ENCODE measurements at places on chromosomes 4 and X. TPM values are rescaled to one million over a fixed set of nuclear protein-coding genes. Genes with fewer than 3 reads are reported as not detected.

Gene ATG4A
- 20.6 TPM for polyA plus RNA-seq

Gene ASMT
- not detected for polyA plus RNA-seq

Gene PITX2
- 25.4 TPM for polyA plus RNA-seq

Gene PROM1
- polyA plus RNA-seq: 22.5 TPM

Gene SMIM43
- 0.48 TPM for polyA plus RNA-seq

Gene GAGE1
- not detected for polyA plus RNA-seq

Gene AREG
- polyA plus RNA-seq: 4.6 TPM

Gene QRFPR
- 0.97 TPM for polyA plus RNA-seq

Gene TMSB15A
- polyA plus RNA-seq: 18.6 TPM

Gene C4orf50
- polyA plus RNA-seq: 0.58 TPM

Gene VCX2
- polyA plus RNA-seq: not detected

Gene UGT2B10
- polyA plus RNA-seq: 0.25 TPM

Gene XK
- polyA plus RNA-seq: 12.3 TPM

Gene MAGEC1
- polyA plus RNA-seq: not detected

Gene PDGFRA
- polyA plus RNA-seq: 92.0 TPM
